ENCODE measurements at places on chromosomes 4 and X.

GRCh38 chr4:41329361-41329760, 72.6 kb downstream of the UCHL1 start:
- no peak for DNase-seq

DNA sequence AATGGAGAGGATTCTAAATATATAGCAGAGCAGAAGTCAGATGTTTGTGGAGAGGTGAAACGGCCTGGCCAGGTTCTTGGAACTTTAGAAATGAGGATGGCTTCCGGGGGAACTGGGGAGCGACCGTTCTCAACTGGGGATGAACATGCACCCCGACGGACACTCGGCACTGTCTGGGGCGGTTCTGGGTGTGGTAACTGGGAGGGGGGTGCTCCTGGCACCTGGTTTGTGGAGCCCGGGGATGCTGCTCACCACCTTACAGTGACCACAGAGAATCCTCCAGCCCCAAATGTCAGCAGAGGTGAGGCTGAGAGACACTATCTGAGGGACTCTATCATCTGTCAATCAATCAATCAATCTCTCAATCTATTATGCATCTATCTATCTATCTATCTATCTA, 69.0 kb upstream of the PPP2R3B start:
- DNase-seq, result no peak

GRCh38 chr4:150722908-150723362, 141.0 kb downstream of the MAB21L2 start:
- no peak for DNase-seq

DNA sequence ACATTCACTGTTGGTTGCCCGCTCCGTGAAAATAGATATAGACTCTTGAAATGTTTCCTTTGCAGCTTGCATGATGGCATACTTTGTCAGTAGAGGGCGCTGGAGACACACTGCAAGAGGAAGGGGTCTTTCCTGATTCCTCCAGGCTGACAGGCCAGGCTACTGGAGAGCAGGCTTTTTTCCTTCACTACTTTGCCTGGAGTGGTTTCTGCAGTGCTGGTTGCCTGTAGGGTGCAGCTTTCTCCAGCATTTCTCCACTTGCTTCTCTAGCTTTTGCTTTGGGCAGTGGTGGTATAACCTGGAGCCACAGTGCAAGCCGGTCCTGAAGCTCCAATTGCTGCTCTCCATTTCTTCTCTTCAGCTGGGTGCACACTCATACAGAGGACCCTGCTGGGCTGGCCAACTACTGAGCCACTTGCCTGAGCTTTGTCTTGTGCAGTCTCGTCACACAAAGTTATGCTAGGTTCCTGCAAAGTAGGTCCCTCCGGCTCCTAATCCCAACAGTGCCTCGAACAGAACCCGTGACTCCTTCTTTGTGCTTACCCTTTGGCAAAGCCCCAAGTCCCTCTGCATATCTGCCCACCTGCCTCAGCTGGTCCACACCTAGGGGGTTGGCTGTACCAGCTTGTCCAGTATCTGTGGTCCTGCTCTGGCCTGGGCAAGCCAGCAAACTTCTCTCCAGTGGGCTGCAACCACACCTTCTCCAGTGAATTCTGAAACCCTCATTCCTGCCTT, 46.3 kb downstream of the RASSF6 start:
- DNase-seq, result no peak

- no peak for DNase-seq
These were observed 120.4 kb downstream of the ARAP2 start for GRCh38 chr4:36123906-36124305.

DNA sequence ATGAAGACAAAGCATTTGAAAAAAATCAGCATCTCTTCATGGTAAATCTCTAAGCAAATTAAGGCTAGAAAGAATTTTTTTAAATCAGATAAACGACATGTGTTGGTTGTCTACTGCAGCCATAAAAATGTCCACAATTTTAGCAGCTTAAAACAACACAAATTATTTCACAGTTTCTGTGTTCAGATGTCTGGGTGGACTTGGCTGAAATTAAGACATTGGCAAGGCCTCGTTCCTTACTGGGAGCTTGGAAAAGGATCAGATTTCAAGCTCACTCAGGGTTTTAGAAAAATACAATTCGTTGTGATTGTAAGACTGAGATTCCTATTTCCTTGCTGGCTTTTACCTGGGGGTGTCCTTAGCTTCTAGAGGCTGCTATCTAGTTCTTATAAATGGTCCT, 1470.6 kb downstream of the PCDH19 start:
- DNase-seq, result no peak

GRCh38 chrX:78769946-78770345, 22.4 kb downstream of the LPAR4 start:
- no peak for DNase-seq

DNA sequence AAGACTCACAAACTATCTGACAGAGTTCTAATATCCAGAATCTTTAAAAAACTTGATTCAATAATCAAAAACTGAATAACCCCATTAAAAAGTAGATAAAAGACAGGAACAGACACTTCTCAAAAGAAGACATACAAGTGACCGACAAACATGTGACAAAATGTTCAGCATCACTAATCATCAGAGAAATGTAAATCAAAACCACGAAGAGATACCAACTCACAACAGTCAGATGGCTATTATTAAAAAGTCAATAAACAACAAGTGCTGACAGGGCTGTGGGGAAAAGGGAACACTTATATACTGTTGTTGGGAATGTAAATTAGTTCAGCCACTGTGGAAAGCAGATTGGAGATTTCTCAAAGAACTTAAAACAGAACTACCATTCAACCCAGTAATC, 138.1 kb upstream of the RASGEF1B start:
- no peak for DNase-seq

DNA sequence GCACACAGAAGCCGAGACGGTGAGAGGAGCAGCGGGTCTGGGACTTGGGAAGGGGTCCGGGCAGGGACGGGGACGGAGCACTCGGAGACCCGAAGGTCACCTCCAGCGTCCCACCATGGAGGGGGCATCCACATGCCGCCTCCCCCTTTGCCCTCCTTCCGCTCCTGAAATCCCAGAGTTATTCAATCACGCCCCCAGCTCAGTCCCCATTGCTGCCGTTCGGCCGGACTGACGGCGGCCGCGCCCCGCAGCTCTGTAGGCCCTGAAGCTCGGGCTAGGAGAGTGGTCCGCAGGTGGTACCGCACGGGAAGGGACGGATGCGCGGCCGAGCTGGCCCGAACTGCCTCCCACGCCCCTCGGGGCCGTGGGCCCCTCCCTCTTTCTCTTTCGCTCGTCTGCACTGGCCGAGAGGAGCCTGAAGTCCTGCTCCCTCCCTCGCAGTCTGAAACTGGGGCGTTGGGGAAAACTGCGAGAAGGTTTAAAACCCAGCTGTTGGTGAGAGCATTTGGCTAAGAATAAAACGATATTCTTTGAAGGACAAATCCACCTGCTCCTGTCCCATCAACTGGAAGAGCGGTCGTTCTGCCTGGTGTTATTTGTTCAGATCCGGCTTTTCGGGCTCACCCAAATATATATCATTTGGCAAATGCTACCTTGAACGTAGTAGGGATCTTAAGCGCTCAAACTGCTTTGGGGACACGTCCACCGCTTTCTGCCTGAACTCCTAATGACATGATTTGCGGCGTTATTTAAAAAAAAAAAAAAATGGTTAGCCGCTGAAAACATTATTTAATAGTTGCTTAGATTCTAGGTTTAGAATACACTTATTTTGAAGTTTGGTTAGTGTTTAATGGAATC, 719 bp downstream of the USO1 start:
- DNase-seq, result no peak

GRCh38 chr4:182093431-182093831, 149.8 kb upstream of the TENM3 start:
- DNase-seq, result no peak

DNA sequence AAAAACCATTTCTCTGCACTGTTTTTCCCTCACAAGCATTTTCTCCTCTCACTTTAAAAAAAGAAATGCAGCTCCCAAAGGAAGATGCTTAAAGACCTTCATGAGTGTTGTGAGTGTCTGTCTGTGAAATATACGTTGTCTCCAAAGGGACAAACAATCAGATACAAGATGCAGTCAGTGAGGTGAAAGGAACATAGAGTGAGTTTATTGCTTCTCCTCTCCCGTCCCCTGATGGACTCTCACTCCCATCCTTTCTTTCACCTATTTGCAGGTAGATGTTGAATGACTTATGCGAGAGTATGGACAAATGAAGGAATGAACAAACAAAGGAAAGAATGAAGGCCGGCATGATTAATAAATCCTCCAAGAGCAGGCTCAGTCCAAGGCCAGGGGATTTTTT, 561.2 kb upstream of the DIPK2B start:
- DNase-seq, result no peak

- no peak for DNase-seq
These were observed 1424.9 kb upstream of the PCDH7 start for GRCh38 chr4:29295280-29295679.
